ENCODE measurements at places on chromosomes 13 and 19.

DNA sequence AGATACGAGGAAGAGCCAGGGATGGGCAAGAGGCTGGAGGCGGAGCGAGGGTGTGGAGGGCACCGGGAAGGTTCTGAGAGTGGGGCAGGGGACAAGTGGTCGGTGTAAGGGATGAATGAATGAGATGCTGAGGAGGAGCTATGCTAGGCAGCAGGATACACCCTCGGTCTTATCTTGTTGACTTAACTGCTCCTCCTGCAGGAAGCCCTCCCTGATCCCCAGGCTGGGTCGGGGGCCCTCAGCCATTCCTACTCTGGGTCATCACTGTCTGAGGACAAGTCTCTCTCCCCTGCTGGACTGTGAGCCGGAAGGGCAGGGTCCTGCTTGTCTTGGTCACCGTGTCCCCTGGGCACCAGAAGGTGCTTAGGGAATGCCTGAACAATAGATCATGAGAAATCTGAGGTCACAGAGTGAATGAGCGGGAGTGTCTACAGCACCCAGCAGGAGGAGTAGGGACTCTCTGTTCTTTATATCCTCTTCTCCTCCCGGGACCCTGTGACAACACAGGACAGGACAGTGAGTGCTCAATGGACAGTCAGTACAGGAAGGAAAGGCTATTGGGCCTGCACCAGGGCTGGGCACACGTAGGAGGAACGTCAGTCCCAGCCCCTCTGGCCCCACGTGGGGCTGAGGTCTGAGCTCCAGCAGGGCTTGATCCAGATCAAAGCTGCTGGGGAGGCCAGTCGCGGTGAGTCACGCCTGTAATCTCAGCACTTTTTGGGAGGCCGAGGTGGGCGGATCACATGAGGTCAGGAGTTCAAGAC is 6.5 kb downstream of the NKPD1 start:
- no peak for DNase-seq

GRCh38 chr19:7928741-7929701 is 3.1 kb upstream of the CTXN1 start:
- no peak for DNase-seq

- no peak for DNase-seq
These were observed 260.6 kb downstream of the TUBA3C start for GRCh38 chr13:18921063-18921462.

DNA sequence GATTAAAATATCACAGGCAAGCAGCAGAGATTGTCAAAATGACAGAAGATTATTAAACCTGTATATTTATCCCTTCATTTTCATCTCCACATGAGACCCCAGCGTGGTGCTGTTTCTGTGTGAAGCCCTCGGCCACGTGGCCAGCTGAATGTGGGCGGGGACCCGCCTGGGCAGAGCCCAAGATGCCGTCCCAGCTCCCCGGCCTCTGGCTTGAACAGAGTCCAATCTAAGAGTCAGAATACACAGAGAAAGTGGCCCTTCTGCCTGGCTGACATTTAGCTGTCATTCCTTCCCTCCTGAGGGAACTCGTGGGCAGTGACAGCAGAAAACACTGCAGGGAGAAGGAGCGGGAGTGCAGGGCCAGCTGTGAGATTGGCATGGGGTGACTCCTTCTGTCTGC is 34.9 kb upstream of the UQCRFS1 start:
- DNase-seq: no peak

DNA sequence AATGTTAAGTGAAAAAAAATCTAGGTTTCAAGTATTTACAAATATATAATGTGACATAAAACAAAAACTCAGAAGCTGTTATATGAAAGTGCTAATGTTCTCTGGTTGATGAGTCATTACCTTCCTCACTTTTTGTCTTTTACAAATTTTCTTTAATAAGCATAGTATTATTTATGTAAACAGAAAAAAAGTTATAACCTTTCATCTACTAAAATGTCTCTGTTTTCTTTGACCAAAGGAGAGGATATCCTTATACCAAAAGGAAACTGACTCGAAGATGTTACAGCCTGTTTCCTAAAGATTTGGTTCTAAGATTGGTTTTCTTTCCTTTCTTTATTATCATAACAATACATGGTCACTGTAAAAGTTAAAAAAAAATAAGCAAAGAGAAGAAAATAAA is 38.0 kb downstream of the RCBTB2 start:
- no peak for DNase-seq

GRCh38 chr13:40770934-40771618 is at the start of gene MRPS31:
Gene MRPS31 (minus strand): TSS chr13:40771190. CDS start chr13:40771136, 54 bp downstream.
- DNase-seq: peak; percentile 88

GRCh38 chr19:46067691-46068090 is 26.9 kb upstream of the IGFL4 start:
- DNase-seq: no peak

GRCh38 chr13:30115257-30115600 is 192.1 kb downstream of the KATNAL1 start:
- DNase-seq: no peak

- DNase-seq: no peak
These were observed 543.3 kb upstream of the SPRY2 start for GRCh38 chr13:80884056-80884785.

GRCh38 chr13:101205408-101205807 is 210.9 kb downstream of the NALCN start:
- no peak for DNase-seq

DNA sequence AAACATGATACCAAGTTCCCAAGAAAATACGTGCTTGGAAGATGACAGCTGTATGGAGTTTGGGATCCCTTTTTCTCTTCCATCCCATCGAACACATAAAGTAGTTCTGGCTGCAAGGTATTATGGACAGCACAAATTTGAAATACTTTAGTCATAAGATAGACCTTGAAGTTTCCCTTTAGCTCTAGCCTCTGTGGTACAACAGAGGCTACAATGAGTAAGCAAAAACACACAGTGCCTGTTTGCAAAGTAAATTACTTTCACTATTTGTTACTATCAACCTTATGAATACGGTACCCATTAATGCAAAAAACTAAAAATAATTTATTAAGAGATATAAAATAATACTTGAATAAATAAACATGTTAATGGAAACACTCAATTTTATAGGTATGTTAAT is 21.0 kb upstream of the LRCH1 start:
- DNase-seq: no peak

GRCh38 chr13:40232311-40233040 is 434.0 kb downstream of the FOXO1 start:
- no peak for DNase-seq

DNA sequence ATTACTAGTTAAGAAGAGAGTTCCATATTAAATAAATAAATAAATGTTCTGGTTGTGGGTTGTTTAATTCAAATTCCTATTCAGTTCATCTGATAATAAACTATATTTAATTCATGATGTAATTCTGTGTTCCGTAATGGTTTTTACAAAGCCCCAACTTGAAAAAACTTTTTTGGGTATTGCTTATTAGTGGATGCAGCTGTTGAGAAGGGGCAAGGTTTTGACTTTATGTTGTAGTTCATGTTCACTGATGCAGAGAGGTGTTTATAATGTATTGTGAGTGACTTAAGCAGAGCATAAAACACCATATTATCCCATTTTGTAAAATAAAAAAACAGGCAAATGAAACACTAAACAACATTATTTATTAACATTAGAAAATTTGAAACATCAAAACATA is 107.3 kb upstream of the TNFSF11 start:
- no peak for DNase-seq
